ENCODE measurements at places on chromosomes 11 and 22.

GRCh38 chr11:118434553-118435289 lies 1.6 kb upstream of the KMT2A start:
- DNase-seq, result no peak

GRCh38 chr11:82636615-82637014 lies 97.0 kb downstream of the FAM181B start:
- no peak for DNase-seq

- no peak for DNase-seq
Observed at GRCh38 chr11:117984476-117984875, 1.7 kb upstream of the IL10RA start.

- no peak for DNase-seq
Observed at GRCh38 chr11:33651990-33652389, 48.6 kb downstream of the C11orf91 start.

DNA sequence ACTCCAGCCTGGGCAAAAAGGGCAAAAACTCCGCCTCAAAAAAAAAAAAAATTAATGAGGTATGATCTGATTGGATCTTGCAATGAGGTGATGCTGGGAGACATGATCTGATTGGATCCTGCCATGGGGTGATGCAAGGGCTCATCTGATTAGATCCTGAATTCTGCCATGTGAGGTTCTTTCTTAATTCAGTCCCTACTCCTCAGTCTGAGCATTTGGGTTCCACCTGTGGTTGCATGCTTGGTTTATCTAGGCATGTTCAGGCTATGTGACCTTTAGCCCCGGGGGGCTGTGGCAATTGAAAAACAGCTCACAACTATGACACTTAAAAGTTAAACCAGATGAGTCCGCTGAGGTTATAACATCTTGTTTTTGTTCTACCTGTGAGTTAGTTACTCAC lies 4.8 kb upstream of the TRIM6 start:
- no peak for DNase-seq
